Left colon (tissue), 2 donors: ENCODE measurements at places on chromosomes 12 and 14. TPM values are rescaled to one million over a fixed set of nuclear protein-coding genes. Genes with fewer than 3 reads are reported as not detected.

The CIROP gene
- total RNA-seq, result not detected

- DNase-seq, result no peak
Measured at GRCh38 chr12:74415633-74416032, 122.0 kb upstream of the ATXN7L3B start.

The ARMH4 gene
- 0.82 TPM for total RNA-seq

The NPAS3 gene
- 0.37 TPM for total RNA-seq

DNA sequence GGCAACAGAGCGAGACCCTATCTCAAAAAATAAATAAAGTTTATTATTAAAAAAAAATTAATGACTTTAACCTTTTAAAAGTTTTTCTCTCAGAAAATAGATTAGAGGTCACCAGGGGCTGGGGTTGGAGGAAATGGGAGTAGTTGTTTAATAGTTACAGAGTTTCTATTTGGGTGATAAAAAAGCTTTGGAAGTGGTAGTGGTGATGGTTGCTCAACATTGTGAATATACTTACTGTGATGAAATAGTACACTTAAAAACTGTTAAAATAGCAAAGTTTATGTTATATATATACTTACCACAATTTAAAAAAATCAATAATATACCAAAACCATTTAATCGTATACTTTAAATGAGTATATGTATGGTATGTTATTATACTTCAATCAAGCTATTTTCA lies 59.6 kb downstream of the ARL6IP4 start:
- no peak for DNase-seq

DNA sequence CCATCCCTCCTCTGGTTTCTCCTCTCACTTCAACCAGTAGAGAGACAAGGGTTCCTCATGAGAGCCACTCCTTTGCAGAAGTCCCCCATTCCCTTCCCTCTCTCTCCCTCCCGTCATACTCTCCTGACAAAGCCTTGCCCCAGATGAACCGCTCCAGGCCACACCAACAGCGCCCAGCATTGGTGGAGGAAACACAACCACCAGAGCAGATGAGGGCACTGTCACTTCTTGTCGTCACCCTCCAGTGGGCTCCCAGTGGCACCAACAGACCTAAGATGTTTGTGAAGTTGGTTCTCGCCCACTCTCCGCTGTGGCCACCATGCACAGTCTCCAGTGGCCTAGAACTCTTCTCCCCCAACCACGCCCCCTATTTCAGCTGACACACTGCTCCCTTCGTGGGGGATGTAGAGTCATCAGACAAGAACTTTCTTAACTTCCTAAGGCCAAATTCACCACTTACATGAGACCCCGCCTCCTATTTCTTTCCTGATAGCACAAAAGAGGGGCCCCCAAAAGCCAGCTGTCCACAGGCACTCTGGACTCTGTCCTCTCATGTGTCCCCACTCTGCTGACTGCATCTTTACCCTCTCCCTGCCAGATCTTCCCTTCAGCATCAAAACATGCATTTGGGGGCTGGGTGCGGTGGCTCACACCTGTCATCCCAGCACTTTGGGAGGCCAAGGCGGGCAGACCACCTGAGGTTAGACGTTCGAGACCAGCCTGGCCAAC lies 29.2 kb upstream of the PLEKHG6 start:
- DNase-seq, result peak; percentile 18

The GRIN2B gene
- 0.78 TPM for total RNA-seq

- no peak for DNase-seq
Measured at GRCh38 chr12:97745406-97746101, 282.9 kb downstream of the RMST start.

The RAB15 gene
- total RNA-seq, result 25.9 TPM

DNA sequence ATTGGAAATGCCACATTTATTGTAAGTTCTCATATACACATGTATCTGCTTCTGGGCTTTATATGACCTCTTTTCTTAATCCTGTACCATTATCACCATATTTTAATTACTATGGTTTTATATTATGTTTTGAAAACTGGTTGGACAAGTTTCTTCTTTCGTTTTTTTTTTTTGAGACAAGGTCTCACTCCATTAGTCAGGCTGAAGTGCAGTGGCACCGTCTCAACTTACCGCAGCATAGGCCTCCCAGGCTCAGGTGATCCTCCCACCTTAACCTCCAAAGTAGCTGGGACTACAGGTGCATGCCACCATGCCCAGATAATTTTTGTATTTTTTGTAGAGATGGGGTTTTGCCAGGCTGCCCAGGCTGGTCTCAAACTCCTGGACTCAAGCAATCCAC lies 44.6 kb downstream of the GALNT4 start:
- DNase-seq, result no peak

DNA sequence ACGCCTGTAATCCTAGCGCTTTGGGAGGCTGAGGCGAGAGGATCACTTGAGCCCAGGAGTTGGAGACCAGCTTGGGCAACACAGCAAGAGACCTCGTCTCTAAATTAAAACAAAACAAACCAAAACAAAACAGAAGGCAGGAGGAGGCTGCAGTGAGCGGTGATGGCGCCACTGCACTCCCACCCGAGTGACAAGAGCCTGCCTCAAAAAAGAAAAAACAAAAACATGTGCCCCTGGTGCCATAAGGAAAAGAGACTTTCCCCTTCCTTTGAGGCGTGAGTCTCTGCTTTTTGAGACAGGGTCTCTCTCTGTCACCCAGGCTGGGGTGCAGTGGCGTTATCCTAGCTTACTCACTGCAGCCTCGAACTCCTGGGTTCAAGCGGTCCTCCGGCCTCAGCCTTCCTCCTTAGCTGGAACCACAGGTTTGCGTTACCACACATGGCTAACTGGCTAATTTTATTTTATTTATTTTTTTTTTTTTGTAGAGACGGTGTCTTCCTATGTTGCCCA lies 9.0 kb upstream of the EAPP start:
- DNase-seq, result no peak

DNA sequence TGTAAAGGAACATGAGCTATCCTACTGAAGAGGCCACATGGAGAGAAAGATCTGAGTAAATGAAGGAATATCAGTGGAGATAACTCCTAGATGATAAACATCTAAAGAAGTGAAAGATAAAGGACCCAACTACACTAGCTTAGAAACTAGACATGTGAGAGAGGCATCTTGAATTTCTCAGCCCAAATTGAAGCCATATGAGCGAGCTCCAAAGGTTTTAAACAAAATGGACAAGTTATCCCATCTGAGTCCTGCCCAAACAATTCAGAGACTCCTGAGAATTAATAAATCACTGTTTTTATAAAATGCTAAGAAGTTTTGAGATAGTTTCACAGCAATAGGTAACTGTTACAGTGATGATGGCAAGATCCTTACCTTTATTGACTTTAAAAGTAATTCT lies 438.9 kb downstream of the NAV3 start:
- no peak for DNase-seq

DNA sequence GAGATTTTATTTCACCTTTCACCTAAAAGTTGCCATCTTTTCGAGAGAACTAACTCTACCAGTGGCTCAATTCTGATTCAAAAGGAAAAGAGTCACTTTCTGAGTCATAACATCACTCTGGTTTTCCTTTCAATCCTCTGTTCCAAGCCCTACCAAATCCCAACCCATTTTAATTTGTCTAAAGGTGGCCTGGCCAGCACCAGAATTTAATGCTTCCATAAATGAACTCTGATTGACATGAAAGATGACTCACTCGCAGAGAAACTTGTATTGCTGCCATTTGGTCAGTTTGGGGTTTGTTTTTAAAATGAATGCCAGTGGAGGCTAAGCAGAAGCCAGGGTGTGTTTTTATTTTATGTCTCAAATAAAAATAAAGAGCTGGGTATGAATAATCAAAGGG lies 117.4 kb upstream of the SOX5 start:
- no peak for DNase-seq

DNA sequence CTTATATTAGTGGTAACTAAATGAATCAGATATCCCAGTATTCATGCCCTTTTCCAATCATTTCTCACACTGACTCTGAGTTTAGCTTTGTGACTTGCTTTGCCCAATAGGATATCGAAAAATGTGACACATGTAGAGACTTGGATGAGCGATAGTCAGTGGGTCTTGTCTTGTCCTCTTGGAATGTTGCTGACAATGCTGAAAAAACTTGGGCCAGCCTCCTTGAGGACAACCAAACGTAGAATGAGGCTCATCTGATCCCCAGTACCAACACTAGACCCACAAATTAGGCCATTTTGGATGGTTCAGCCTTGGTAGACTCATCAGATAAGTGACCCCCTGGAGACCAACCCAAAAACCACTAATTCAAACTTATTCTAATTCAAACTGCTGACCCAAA lies 351.0 kb downstream of the GRIN2B start:
- DNase-seq, result no peak

GRCh38 chr12:75349946-75350345 lies 15.5 kb downstream of the GLIPR1L1 start:
- no peak for DNase-seq

DNA sequence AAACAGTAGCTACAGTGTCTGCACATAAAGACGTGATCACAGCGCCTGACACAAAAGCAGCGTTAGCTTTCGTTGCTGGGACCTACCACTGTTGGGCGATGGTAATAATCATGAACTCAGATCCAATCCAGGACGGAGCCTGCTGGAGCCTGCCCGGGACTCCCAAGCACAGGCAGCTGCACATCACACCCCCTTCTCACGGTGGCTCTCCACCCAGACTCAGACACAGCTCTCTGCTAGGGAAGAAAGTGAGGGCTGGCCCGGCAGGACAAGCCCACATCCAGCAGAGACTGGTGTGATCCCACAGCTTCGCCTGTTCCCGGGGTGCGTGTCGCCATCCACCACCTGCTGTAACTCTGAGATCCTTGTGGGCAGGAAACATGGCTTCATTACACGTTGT lies 49.9 kb upstream of the FOXN3 start:
- no peak for DNase-seq

The MGP gene
- 77.0 TPM for total RNA-seq

The RDH16 gene
- 0.18 TPM for total RNA-seq

The MYG1 gene
- total RNA-seq, result 39.2 TPM

- no peak for DNase-seq
Measured at GRCh38 chr12:108047071-108047550, 82.0 kb upstream of the WSCD2 start.

DNA sequence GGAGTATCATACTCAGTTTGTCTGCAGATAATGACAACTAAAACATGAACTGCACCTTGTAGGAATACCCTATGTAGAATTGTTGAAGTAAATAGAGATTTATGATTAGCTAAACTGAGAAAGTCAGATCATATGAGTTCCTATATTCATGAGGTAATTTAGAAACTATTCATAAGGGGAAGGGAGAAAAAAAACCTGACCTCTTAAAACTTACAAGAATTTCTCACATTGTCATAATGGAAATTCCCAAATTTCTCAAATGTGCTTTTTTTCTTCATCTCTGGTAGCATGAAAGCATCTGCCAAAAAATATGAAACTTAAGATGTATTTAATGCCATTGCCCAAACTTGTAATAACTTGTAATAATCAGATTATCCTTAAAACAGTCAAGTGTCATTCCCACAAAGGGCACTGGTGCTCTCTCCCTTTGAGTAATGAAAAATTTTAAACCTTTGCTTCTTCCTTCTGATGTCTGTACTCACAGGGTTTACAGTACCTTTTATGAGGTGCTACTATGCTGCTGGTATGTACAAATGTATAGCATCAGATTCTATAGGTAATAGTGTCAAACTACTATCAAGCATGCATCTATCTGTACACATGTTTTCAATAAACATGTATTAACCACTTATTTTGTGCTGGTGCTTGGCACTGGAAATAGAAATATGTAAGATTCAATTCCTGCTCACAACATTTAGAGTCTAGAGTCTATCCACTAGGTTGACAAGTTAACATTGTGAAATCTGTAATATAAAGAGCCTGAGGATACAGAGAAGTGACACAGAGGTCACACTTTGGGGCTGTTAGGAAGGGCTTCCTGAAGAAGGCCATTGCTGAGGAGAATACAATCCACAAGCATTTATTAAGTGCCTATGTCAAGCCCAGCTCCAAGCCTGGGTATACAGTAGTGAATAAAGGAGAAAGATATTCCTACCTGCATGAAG lies 17.4 kb upstream of the DRAM1 start:
- DNase-seq, result no peak

The ACOT4 gene
- 3.4 TPM for total RNA-seq

The CD63 gene
- total RNA-seq, result 1,137 TPM

GRCh38 chr12:6074979-6075585 lies 49.4 kb downstream of the VWF start:
- DNase-seq, result peak; percentile 32

GRCh38 chr12:49051373-49051764 lies 9.2 kb downstream of the KMT2D start:
- DNase-seq, result no peak

DNA sequence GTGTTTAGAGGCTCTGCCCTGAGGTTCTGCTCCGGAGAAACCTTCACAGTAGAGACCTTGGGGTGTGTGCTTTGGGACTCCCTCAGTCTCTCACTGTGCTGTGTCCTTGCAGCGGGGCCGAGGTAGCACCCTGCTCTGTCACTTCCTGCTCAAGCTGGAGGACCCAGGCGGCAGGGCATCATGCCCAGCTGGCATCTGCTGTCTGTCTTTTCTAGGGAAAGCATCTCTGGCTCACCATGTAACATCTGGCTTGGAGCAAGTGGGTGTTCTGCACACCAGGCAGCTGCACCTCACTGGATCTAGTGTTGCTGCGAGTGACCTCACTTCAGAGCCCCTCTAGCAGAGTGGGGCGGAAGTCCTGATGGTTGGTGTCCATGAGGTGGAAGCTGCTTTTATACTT lies 124.5 kb downstream of the ESRRB start:
- DNase-seq, result no peak

DNA sequence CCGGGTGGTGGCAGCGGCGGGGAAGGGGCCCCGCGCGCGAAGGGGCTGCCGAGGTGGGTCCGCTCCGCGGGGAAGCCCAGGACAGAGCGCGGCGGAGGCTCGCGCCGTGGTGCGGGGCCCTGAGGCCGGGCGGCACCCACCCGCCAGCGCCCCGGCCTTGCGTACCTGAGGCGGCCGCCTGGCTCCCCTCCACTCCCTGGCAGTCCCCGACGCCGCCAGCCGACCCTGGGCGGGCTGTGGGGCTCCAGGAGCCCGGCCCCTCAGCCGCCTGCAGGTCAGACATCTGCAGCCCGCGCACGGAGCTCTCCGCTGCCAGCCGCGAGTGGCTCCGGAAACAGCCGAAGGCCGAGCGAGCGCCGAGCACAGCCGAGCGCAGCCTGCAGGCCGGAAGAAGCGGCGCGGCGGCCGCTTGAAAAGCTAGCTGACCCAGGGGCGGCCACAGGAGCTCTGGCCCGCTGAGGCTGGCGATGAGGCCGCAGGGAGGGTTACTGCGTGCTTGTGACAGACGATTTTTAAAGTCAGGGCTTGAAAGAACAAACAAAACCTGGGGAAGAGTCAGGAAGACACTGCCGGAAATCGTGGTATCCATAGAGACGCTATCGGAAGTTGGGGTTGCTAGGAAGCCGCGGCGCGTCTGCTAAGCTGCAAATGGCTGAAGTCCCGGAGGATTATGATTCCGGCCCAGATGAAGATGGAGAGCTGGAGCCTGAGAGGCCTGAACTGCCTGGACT lies at the start of the genes SAMD15 and TMED8:
SAMD15 (plus strand) TSS at position 609 of the 731 bp plus-strand sequence; CDS start at position 649, 40 bp downstream.
TMED8 (minus strand) TSS at position 324 of the 731 bp plus-strand sequence; CDS start at position 283, 41 bp downstream.
- peak; percentile 88 for DNase-seq

GRCh38 chr12:79776111-79776510 lies 85.3 kb upstream of the PAWR start:
- DNase-seq, result no peak

The PPP1R36 gene
- total RNA-seq, result 10.7 TPM

- no peak for DNase-seq
Measured at GRCh38 chr14:99397698-99398097, 83.0 kb downstream of the SETD3 start.

The CDK2 gene
- total RNA-seq, result 10.4 TPM

- no peak for DNase-seq
Measured at GRCh38 chr14:24298892-24299254, 707 bp downstream of the DHRS1 start.
